ENCODE measurements at places on chromosomes 5 and 9.

DNA sequence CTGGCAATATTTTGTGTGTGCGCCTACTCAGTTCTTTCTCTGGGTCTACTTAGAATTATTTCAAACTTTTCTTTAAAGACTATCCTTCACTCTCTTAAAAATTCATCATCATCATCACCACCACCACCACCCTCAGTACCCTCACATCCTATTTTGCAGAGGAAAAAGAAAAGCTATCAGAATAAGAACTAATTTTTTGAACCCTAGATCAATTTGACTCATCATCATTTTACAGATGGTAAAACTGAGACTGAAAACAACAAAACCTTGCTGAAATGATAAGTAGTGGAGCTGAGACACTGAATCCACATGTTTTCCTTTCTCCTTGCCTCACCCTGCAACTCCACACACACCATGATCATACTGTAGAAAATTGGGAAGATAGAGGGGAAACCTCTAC lies 119.3 kb downstream of the SSBP2 start:
- no peak for DNase-seq

GRCh38 chr5:170442921-170443320 lies 53.8 kb upstream of the KCNMB1 start:
- no peak for DNase-seq

DNA sequence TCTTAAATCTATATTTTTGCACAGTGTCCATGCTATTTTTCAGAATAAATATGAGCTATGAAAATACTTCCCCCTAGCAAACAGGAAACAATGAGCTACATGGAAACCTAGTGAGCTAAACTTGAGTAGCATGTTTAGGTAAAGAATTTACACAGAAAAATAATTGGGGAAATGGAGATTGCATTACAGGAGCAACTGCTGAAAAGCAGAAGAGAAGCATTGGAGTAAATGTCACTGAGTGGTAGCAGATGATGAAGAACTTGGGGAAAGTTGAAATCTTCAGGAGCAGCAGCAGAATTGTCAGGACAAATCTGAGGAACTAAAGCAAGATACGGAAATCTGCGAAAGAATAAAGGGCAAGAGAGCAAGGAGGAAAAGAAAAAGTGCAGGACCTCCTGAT lies 610.3 kb downstream of the TLE1 start:
- DNase-seq = no peak

GRCh38 chr5:12625667-12626263 lies 721.5 kb upstream of the CTNND2 start:
- no peak for DNase-seq

GRCh38 chr5:54993318-54993717 lies 7.9 kb upstream of the ESM1 start:
- DNase-seq = no peak

GRCh38 chr9:29039258-29039657 lies 1466.0 kb upstream of the C9orf72 start:
- no peak for DNase-seq

- no peak for DNase-seq
These were observed 2.2 kb downstream of the BARX1 start for GRCh38 chr9:93952784-93953495.

DNA sequence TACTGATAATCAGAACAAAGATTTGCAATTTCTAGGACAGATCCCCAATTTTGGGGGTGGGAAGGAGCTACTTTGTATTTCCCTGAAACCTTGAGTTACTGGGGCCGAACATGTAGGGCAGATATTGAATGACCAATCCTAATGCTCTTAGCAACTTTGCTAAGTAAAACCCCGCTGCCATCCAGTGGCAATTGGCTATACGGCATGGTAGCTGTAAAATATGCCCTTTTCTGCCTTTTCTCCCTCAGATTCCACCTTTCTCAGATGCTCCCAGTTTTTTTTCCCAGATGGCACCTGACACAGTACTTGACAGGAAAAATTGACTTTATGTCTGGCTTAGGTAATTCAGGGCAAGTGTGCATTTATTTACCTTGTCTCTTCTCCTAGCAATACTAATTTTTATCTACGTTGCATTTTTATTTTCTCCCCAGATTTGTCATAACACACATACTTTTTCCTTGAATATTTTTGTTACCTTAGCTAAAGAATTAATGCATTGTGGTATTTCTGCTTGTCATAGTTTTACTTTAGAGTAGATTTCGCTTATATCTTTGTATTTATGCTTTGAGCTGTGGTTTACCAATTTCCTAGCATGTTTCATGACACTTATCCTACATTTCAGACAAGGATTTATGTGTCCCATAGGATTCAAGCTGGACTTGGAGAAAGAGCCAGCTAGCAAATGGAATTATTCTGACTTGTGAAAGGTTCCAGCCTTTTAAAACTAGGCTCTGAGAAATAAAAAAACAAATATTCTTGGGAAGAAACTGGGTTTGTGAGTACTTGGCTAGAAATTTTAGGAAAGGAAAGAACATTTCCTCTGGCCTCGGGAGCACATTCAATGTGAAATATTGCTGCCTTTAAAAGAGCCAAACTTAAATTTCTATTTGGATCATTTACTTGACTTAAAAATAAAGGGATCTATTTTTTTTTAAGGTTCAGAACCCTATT lies 37.4 kb downstream of the PIK3R1 start:
- no peak for DNase-seq

GRCh38 chr5:6556802-6557102 lies 76.1 kb downstream of the NSUN2 start:
- no peak for DNase-seq

- no peak for DNase-seq
These were observed 71.9 kb downstream of the ACTL7B start for GRCh38 chr9:108783731-108784495.

- DNase-seq = no peak
These were observed 40.4 kb downstream of the LIX1 start for GRCh38 chr5:97102010-97102470.
